Mucosa of descending colon (tissue), 3 donors: ENCODE measurements at places on chromosomes 4 and X. TPM values are rescaled to one million over a fixed set of nuclear protein-coding genes. Genes with fewer than 3 reads are reported as not detected.

- no peak for DNase-seq
These were observed 120.4 kb upstream of the DUSP21 start for GRCh38 chrX:44723426-44723825.

DNA sequence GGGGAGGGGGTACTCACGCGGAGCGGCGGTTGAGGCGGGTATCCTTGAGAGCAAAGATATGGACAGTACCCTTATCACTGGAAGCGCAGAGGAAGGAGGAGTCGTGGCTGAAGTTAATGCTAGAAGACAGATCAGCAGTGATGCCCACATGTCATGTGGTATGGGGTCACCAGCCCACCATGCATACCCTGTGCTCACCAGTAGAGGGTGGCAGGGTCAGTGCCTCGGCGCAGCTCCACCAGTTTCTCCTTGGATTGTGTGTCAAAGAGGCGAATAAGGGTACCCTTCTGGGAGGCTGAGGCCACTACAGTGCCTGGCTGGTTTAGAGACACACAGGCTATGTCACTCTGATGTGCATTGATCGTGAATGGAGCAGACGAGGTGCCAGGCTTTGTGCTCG, 1.5 kb upstream of the PRAF2 start:
- DNase-seq = no peak

GRCh38 chrX:15143050-15143824, 126.6 kb downstream of the ASB9 start:
- peak; percentile 50 for DNase-seq

The FAM241A gene
- 1.8 TPM for total RNA-seq

DNA sequence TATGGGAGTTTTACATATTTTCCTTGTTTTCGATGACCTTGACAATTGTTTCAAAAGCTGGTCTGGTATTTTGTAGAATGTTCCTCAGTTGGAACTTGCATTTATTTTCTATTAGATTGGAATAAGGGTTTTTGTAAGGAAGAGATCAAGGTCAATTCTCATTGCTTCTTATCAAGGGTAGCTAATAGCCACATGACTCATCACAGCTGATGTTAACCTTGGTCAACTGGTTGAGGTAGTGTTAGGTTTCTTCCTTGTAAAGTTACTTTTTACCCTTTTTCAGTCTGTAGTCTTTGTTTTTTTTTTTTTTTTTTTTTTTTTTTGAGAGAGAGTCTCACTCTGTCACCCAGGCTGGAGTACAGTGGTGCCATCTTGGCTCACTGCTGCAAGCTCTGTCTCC, 257.2 kb downstream of the SNCA start:
- no peak for DNase-seq

The PDLIM3 gene
- total RNA-seq = 193 TPM

- DNase-seq = no peak
These were observed 62.4 kb downstream of the MAOA start for GRCh38 chrX:43718546-43718945.

DNA sequence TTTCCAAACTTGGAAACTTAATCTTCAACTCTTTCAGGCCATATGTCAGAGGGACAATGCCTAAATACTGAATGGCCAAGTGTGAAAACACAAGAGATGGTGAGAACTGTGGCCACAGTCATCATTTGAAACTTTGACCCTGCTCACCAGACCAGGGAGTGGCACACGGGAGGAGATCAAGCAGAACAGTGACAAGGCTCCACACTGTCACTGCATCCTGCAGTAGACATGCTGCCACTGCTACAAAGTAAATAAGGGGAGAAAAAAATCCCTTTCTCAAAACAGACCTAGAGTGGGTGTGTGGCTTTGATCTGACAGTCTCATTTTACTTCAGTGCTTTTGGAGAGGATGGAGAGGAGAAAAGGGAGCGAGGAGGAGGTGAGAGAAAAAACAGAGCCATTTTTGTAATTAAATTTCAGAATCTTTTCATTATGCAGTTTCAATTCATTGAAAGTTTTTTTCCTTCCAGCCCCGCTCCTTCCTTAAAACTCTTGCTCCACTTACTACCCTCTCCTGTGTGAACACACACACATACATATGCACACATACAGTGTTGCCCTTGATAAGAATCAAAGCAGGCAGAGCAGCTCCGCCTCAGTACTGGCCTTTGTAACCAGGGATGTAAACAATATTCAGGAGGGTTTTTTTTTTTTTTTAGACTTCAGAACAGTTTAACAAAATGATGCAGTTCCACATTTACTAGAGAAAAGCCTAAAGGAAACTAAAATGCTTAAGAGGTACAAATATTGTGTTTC, 34.4 kb downstream of the NEXMIF start:
- DNase-seq = no peak

The UGT2B7 gene
- total RNA-seq = 5.2 TPM

The APEX2 gene
- 12.5 TPM for total RNA-seq

DNA sequence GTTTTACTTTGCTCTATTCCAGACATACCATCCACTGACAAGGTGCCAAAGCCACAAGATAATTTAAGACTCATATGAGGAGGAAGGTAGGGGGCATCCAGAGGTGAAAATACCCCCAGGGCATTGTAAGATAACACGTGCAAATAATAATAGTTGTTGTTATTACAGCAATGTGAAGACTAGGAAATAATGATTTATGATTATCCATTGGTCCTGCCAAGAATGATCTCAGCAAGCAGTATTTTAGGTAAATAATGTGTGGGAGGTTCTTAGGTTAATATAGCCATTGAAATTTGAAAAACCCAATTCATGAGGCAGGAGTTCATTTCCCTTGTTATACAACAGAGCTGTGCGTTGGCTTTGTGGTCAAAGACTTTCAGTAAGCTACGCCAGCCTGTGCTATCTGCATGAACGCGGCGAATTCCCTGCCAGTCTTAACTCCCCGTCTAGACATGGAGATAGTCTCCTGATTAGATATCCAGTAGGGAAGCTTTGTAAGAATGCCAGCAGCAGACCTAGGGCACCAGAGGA, 47.2 kb upstream of the MXRA5 start:
- no peak for DNase-seq

DNA sequence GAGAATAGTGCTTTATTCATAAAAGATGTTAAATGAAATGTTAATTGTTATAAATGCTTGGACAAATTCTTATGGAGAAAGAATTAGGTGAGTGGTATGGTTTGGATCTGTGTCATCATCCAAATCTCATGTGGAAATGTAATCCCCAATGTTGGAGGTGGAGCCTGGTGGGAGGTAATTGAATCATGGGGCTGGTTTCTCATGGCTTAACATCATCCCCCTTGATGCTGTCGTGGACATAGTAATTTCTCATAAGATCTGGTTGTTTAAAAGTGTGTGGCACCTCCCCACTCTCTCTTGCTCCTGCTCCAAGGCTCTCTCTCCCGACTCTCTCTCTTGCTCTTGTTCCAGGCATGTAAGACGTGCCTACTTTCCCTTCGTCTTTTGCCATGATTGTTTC, 22.5 kb downstream of the GYPE start:
- DNase-seq = no peak

GRCh38 chr4:6855692-6856297, 53.8 kb upstream of the TBC1D14 start:
- DNase-seq = no peak

DNA sequence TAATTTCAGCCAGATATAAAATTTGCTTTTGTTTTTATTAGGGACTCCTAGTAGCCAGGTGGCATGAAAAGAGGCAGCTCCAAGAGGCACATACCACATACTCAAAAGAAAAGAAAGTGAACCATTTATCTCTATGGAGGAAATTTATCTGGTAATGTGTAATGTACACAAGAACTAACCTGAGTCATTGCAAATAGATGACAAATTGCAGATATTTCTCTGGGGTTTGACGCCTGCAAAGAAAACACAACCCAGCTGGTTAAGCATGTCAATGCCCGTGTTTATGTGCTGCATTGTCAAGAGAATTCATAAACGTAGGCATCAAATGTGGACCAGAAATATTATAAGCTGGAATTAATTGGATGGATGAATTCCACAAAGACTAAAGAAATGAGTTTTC, 46.9 kb upstream of the PHKA2 start:
- no peak for DNase-seq

The PAGE4 gene
- not detected for total RNA-seq

- DNase-seq = no peak
These were observed 174.9 kb downstream of the ADAMTS3 start for GRCh38 chr4:72394012-72394663.

- DNase-seq = no peak
These were observed 36.5 kb upstream of the CEP135 start for GRCh38 chr4:55912249-55912648.

DNA sequence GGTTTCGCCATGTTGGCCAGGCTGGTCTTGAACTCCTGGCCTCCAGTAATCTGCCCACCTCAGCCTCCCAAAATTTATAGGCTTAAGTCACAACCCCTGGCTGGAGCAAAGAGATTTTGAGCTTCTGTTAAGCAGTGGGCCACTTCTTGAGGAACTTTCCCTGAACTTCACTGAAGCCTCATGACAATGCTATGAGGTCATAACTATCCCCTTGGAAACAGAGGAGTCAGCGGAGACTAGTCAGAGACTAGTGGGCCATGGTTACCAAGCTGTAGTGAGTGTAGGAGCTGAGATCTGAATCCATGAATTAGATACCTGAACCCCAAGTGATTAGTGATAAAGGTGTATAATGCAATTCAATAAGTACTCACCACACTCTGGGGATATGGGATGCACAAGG, 145.1 kb upstream of the MSX1 start:
- no peak for DNase-seq

The STK32B gene
- total RNA-seq = 1.1 TPM

The EDNRA gene
- total RNA-seq = 0.72 TPM

The CISD2 gene
- 23.1 TPM for total RNA-seq

The SPACA5 gene
- total RNA-seq = not detected

DNA sequence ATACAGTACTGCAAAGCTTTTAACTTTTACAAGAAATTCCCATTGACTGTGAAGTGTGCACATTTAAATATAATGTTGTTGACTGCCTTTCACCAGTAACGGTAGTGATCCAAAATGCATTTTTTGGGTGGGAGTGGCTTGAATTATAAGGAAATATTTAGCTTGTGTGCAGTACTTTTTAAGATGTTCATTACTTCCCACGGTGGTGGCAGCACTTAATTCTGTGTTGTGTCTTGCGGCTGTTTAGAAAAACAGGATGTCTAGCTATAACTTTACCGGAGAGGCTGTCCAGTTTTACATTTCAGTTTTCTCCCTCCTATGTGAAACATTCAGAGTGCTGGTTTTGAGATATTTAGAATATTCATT, 1.7 kb downstream of the TMEM131L start:
- DNase-seq = no peak

GRCh38 chrX:19761554-19762295, 125.7 kb downstream of the SH3KBP1 start:
- no peak for DNase-seq

- DNase-seq = no peak
These were observed 159.1 kb downstream of the AFF2 start for GRCh38 chrX:148659481-148659880.

- no peak for DNase-seq
These were observed 40.1 kb upstream of the KLHL8 start for GRCh38 chr4:87260477-87260876.

- DNase-seq = no peak
These were observed 137.0 kb downstream of the MAGEB5 start for GRCh38 chrX:26352891-26353430.

DNA sequence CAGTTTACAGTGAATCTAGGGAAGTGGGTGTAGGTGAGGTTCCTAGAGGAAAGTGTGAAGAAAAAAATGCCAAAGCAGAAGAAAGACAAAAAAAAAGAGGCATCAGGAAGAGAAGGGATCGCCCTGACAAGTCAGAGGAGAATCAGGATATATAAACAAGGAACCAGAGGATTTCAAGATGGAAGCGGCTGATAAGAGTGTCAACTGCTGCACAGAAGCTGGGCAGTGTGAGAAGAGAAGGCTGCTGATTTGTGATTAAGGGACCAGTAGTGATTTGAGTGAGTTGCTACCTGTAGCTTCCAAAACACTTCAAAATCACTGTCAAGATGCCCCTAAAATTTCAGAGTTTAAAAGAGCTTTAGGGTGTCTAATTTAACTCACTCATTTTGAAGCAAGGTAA, 258.2 kb downstream of the PPP3CA start:
- no peak for DNase-seq

- DNase-seq = no peak
These were observed 393 bp downstream of the SH3KBP1 start for GRCh38 chrX:19886883-19887531.

The AMOT gene
- 18.1 TPM for total RNA-seq

The C4orf50 gene
- total RNA-seq = 0.09 TPM

- DNase-seq = no peak
These were observed 1.6 kb downstream of the ANKRD50 start for GRCh38 chr4:124710911-124711310.

GRCh38 chr4:108345862-108346817, 177.4 kb upstream of the LEF1 start:
- DNase-seq = no peak

DNA sequence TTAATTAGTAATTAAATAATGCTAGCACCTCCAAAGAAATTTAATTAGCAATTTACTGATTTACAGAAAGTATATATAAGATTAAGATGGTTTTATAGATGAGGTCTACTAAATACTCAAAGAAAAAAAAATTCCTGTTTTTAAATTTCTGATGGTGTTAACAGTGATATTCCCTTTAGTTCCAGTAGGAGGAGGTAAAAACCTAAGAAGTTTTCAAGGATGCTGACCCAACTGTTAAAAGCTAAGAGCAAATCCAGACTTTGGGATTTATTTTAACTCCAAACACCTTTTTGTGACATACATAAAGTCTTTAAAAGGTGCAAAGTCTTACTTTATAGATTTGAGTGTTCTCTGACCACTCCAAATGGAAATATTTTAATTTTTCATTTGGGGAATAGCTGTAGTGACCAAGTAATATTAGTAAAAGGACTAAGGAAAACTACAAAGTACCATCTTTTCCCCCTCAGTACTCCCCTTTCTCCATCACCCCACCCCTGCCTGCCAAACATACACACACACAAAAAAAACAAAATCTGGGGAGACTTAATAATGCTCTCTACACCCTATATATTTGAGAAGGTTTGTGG, 34.2 kb upstream of the CSN1S1 start:
- DNase-seq = no peak

DNA sequence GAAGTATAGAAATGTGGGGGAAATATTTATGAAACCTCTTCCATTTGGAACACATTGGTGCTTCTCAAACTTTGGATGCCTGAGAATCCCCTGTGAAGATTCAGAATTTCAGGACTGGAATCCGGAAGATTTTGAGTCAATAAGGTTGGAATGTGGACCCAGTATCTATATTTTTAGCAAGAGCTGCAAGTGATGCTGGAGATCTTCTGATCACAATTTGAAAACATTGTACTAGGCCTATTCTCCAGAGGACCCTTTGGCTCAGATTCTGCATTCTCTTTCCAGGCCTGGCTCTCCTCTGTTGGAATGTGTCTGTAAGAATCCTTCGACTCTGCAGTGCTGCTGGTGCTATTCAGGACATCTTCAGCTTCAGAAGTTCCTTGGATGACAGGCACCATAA, 2.4 kb upstream of the PKD2 start:
- DNase-seq = no peak

DNA sequence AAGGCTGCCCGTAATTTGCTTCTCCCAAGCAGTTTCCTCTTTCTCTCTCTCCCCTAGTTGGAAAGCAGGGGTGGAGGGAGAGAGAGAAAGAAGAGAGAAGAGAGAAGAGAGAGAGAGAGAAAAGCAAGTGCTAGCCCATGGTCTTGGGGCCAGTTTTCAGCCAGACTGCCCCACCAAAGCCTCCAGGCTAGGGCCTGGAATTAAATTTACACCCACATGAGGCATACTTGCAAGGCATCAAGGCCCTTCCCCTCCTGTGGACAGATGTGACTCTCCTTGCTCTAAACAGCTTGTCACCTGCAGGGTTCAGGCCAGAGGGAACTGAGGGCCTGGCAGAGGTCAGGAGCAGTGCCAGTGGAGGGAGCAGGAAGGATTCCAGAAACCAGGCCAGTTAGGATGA, 1.7 kb upstream of the CXCR3 start:
- no peak for DNase-seq

The XAGE1A gene
- total RNA-seq = not detected
